ENCODE measurements at places on chromosomes 16 and 17. TPM values are rescaled to one million over a fixed set of nuclear protein-coding genes. Genes with fewer than 3 reads are reported as not detected.

DNA sequence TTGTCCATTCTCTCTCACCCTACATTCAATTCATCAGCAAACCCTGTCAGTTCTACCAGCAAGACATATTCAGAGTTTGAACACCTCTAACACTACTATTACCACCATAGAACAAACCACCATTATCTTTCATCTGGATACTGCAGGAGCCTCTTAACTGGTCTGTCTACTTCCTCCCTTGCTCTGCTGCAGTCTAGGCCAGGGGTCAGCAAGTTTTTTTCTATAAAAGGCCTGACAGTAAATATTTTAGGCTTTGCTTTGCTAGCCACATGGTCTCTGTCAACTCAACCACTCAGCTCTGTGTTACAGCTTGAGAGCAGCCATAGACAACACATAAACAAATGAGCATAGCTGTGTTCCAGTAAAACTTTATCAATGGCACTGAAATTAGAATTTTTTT, 13.8 kb downstream of the KCTD19 start:
- DNase-seq: no peak

GRCh38 chr16:88116121-88116520, 164.9 kb downstream of the BANP start:
- no peak for DNase-seq

- DNase-seq: no peak
Observed at GRCh38 chr17:80682372-80682771, 137.7 kb downstream of the RPTOR start.

DNA sequence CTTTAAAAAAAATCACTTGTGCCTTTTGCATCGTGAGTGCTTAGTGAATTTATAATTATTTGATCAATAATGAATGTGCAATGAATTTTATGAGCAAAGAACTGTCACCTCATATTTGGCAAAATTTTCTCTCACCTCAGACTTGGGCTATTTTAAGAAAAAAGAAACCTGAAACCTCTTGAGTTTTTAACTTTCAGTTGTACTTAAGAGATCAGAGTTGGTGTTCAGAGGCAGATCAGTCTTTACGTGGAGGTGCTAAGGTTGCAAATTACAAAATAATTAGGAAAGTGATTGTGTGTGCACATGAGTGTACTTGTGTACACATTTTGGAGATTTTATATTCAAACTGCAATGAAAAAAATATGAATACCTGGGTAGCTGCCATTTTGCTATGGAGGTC, 218.7 kb upstream of the RBFOX1 start:
- DNase-seq: no peak

GRCh38 chr17:42422958-42423712, at the start of gene CAVIN1:
Gene CAVIN1 (minus strand): TSS chr17:42423256. CDS start chr17:42423097, 159 bp downstream.
- peak; percentile 84 for DNase-seq

GRCh38 chr16:70294385-70295025, 4.5 kb upstream of the DDX19B start:
- no peak for DNase-seq

DNA sequence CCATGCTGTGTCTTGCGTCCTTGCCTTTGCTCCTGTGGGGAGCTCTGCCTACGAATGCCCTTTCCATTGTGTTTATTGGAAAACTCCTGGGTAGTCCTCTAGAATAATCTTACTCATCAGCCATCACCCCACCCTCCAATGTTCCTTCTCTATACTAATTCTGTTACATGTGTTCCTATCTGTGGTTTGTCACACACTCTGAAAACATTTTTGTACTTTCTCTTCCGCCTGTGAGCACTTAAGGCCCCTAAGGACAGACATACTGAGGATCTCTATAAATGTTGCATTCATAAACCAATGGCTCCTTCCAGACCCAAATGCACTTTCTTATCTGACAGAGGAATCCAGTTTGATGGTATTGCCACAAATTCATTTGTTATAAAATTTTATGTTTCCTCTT, 53.9 kb upstream of the MON1B start:
- no peak for DNase-seq

GRCh38 chr16:65406116-65406515, 284.3 kb upstream of the CDH11 start:
- DNase-seq: no peak

- no peak for DNase-seq
Observed at GRCh38 chr17:17341452-17341851, 38.3 kb downstream of the NT5M start.

GRCh38 chr17:41680426-41681040, 8.2 kb upstream of the EIF1 start:
- DNase-seq: no peak

DNA sequence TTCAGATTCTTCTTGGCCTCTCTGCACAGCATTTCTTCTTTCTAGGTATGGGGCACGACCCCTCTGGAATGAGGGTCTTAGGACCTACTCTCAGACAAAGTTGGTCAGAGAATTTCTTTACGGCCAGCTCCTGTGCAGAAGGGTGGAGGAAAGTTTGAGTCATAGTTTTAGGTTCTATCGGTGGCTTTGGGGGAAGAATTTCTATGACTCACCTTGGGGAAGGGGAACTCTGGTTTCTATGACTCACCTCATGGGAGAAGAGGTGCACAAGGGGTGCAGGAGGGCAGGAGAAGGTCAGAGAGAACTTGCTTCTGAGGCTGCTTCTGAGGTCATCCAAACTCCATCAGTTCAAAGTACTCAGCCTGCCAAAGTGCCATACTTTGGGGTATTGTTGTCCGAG, 2.5 kb upstream of the ABCC12 start:
- DNase-seq: no peak

DNA sequence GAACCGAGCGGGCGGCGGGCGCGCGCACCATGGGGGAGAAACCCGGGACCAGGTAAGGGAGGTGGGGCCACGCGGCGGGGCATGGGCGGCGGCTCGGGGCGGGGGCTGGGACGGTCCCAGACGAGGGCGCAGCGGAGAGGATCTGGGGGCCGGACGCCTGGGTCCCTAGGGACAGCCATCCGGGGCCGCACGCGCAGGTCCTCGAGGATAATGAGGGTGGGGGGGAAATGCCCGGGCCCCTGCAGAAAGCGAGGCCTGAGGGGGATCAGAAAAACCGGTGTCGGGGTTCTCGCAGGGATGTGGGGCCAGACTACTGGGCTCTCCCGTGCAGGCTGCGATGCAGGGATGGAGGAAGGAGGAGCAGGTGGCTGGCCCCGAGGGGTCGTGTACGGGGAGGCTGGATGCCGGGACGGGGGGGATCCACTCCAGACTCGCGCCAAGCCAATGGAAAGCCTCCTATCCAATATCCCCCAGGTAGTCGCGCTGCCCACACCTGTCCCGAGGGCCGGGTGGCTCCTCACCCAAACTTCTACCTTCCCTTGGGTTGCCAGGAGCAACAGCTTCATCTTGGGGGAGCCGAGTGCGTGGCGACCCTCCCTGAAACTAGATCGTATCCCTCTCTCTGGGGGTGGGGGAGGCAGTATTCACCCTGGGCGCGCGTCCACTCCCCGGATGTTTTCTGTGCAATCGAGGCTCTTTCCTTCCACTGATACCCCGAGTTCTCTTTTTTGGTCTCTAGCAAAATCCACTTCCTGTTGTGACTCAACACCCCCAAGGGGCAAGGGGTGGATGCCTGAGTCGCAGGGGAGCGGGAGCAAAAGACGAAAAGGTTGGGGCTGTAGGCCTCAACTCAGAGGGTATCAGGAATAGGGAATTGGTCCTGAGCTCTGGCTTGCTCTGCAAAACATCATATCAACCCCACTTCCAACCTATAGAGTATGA, 532 bp downstream of the ARRB2 start:
- no peak for DNase-seq

DNA sequence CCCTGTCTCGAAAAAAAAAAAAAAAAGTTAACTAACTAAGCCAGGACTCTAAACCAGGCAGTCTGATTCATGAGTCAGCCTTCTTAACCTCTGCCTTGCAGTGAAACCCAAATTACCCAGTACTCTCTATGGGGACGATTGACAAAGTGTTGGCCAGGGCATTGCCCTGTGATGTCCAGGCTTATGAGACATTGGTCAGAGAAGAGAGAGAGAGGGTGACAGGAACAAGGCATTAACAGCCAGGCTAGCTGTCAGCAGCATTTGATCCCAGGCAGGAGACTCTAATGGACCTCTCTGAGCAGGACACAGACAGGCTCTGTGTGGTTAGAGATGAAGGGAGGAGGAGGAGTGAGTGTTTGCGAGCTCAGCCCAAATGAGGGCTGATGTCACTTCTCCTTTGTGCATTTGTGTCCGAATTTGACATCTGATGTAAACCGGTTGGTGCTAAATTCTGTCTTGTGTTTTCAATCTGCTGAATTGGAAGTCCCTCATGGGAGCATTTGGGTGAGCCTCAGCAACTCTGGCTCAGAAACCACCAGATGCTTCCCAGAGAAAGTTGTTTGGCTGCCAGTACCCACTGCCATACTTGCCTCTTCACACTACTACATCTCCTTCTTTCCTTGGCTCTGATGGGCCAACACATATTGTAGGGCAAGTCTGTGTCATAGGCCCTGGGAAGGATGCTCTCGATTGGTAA, 4.3 kb upstream of the MYL4 start:
- no peak for DNase-seq

The CDYL2 gene
- total RNA-seq: 19.8 TPM

The ZG16B gene
- total RNA-seq: not detected

The P2RX5 gene
- total RNA-seq: 0.77 TPM

The PRAC2 gene
- total RNA-seq: not detected

The SOST gene
- total RNA-seq: not detected

The CLDN7 gene
- 1.0 TPM for total RNA-seq

The CFAP119 gene
- total RNA-seq: 0.90 TPM
